NCI-H460 (cell line): ENCODE measurements at places on chromosomes 6 and 20.

- no peak for DNase-seq
Measured at GRCh38 chr6:21111093-21111725, 482.3 kb upstream of the SOX4 start.

DNA sequence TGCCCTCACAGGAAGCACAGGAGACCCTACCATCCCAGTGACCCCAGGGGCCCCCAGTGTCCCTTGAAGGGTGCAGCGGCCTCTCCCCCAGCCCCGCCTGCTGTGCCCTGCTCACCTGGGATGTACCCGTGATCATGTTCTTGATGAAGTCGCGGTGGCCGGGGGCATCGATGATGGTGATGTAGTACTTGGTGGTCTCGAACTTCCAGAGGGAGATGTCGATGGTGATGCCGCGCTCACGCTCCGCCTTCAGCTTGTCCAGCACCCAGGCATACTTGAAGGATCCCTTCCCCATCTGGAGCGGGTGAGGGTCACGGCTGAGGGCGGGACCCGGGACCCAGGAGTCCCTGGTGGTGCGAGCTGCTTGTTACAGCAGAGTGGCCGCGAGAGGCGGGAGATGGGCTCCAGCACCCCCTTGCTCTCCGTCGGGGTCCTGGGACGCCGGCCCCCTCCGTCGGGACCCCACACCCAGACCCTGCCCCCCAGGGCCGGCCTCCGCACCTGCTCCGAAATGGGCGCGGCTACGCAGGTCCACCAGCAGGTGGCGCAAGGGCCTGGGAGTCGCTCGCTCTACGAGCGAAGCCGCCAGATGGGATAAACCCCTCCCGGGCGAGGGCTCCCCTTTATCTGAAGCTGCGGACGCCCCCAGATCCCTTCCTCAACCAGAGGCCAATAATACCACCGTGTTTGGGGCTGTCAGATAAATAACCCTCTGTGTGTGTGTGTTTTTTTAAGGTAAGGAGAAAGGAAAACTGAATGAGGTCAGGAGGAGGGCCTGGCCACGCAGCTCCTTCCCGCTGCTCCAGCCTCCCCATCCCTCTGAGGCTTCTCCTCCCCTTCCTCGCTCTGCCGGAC lies 2.9 kb downstream of the EEF1A2 start:
- peak; percentile 61 for DNase-seq

DNA sequence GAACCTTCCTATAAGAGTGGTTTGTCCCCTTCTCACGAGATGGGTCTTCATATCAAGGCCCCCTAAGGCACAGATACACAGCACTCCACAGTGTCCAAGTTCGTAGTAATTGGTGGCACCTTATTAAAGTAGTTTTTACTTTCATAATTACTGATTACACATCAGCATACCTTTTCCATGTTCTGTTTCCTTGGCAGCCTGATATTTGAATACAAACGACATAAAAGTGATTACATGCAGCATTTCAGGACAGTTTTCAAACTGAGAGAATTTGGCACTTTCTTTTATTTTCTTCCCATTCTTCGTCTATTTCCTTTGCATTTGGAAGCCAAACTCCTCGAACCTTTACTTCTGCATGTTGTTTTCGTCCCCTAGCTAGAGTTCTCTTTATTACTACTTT lies 139.7 kb downstream of the MTHFD1L start:
- DNase-seq = no peak

DNA sequence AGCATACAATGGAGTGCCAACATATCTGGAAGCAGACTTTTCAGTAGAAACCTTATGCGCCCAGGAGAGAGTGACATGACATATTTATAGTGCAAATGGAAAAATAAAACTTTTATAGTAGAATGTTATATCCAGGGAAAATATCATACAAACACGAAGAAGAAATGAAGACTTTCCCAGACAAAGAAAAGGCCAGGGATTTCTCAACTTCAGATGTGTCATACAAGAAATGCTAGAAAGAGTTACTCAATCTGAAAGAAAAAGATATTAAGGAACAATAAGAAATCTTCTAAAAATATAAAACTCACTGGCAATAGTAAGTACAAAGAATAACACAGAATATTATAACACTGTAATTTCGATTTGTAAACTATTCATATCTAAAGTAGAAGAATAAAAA lies 1269.3 kb downstream of the GRIK2 start:
- no peak for DNase-seq

GRCh38 chr20:1467355-1468116 lies 887 bp upstream of the NSFL1C start:
- DNase-seq = no peak

DNA sequence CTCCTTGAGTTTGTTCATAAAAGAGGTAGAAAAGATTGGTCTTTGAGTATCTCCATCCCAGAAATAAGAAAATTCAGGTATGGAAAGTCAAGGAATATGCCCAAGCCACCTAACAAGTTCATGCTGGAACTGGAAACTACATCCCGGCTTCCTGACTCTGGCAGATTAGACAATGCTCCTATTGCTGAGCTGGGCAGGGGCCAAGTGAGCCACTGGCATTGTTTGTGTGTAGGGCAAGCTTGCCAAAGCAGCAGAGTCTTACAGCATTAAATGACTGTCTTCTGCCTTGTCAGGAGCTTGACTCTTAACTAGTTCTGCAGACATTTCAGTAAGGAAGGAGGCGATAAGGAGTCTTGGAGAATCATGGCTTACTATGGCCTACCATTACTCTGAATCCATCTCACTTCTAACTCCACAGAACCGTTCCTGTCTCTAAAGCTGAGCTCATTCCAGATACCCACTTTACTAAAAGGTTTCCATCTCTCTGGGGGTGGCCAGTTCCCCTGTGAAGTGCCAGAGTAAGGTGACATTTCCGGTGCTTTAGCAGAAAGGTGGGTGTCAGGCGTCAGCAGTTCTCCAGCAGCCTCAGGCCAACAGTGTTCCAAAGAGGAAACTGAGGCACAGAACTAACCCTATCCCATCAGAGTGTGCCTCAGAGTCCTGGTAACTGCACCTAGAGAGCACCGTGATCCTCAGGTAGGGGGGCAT lies 30.1 kb downstream of the PRDM1 start:
- no peak for DNase-seq

DNA sequence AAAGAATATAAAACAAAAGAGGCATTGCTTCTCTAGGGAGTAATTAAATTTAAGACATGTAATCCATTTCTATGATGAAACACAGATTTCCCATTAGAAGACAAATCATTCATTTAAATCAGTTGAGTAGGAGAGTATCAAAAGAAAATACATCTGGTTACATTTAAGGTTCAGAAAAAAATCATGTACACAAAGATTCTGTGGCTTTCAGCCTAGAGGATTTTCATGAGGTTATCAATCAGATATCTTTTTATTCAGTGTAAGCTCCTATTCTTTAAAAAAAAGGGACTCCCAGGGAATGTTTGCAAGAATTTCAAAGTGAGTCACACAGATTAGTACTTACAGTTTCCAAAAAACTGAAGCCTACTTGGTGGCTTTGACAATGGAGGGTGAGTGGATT lies 24.9 kb downstream of the COL21A1 start:
- no peak for DNase-seq

DNA sequence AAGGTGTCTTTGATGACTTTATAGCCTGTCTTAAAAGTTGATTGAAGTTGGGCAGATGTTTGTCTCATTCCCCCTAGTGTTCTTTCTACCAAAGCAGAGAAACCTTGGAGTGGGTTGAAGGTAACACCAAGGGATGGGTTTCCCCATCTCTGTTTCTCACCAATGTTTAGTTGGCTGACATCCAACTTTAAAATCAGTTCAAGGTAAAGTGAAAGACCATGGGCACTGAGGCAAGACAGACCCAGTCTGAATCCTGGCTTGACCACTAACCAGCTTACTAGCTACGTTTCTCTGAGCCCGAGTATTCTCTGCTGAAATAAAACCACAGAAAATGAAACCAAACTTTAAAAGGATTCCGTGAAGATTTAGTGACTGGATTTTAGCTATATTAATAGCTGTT lies 258.9 kb downstream of the KIF16B start:
- no peak for DNase-seq

DNA sequence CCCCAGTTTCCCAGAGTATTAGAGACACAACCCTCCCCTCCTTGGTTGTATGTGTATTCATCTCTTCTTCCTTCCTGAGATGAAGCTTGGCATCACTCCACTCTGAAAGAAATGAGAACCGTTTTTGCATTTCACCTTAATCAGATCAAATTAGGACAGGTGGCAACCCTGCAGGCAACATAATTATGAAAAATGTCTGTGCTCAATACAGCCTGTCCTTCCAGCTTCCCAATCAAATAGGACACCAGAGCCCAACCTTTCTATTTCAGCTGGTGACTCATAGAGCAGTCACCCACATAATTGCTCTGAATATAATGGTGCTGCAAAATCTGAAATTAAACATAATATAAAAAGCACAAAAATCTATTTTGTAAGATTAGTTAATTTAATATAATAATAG lies 310.2 kb upstream of the AGPAT4 start:
- no peak for DNase-seq

GRCh38 chr20:10580700-10581099 lies 93.1 kb downstream of the JAG1 start:
- DNase-seq = no peak

GRCh38 chr20:46243707-46244628 lies 64.3 kb downstream of the CDH22 start:
- DNase-seq = no peak

- DNase-seq = no peak
Measured at GRCh38 chr20:37200376-37200775, 21.0 kb upstream of the MROH8 start.

DNA sequence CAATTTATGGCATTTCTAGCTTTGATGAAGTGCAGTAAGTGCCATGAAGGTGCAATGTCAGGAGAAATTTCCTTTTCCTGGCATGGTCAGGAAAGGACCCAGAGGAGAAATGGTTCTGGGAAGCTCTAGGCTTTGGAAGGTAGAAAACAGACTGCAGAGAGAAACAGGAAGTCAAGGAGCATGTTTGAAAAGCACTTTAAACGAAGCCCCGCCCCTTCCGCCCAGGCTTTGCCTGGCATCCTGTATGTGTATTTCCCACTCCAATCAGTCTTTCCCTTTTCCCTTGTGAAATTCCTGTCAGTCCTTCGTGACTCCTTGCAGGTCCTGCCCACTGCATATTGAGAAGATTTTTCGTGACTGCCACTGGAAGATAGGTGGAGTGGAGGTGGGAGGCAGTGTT lies 320.9 kb upstream of the SASH1 start:
- no peak for DNase-seq

- DNase-seq = no peak
Measured at GRCh38 chr6:112475083-112475482, 128.0 kb downstream of the RFPL4B start.

- DNase-seq = no peak
Measured at GRCh38 chr20:14343491-14344065, 6.2 kb upstream of the FLRT3 start.

DNA sequence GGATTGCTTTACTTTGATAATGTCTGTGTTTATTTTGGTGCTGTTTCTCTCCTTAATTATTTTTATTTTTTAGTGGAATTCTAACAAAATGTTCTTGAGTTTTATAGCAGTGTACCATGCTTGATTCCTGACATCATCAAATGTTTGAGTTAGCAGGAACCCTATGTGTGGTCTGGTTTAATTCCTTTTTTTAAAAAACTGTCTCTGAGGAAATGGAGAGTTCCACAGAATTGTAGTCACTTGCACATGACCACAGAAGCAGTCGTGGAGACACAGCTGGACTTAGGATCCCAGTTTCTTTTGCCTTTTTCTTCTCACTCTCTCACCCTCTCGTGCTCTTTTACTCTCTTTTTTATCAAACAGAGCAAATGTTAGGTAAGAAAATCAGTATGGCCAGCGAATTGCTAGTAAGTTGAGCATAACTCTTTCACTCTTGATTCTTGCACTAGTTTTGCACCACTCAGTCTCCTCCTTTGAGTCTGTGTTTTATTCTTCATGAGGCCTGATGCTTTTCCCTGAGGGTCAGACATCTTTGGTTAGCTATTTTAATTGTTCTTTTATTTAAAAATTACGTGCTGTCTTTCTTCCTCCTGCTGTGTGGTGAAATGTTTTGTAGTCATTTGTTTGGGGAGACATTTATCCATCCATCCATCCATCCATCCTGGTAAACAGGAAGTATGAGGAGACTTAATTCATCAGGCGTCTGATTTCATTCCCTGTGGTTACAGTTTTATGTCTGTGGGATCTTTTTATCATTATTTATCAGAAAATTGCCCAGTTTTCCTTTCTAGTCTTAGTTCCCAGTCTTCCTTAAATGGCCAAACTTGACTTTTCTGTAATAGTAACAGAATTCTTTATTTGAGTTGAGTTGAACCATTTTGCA lies 83.0 kb downstream of the SCAF8 start:
- no peak for DNase-seq

DNA sequence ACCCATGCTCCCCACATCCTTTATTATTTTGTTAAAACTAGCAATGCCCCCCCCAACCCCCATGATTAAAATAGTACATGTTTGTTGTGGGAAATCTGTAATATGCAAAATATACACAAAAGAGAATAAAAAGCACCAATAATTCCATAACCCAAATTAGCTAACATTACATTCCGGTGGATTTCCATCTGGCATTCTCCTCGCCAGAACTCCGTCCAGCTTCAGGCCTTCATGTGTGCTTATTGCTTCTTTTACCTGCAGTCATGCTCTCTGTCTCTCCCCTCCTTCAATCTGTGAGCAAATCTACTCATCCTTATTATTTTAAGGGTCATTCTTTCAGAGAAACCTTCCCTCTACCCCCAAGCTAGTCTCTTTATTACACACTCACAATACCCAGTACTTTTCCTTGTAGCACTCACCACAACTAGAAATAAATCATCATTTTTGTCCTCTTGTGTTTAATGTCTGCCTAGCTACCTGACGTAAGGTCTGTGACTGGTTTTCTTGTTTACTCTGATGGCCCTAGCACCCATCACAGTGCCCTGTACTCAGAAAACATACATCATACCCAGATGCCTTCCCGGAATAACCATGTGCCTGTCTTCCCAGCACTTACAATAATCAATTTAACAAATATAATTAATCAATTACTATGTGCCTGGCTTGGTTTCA lies 25.6 kb upstream of the IER3 start:
- DNase-seq = no peak

- DNase-seq = no peak
Measured at GRCh38 chr6:117465691-117466090, 16.8 kb upstream of the DCBLD1 start.

DNA sequence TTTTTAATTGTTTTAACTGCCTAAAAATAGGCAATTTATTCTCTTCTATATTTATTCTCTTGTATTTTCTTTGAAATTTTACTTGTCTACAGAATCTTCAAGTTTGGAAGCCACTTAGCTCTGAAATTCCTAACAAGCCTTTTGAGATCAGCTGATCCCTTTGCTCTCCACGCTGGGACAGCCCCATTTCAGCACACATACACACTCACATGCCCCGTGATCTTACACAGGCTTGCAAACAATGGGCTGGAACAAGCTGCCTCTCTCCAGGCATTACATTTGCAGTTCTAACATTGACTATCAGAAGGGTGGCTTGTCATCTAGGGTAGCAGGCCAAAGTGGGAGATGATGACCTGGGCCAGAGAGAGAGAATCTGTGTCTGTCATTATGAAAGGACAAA lies 62.1 kb upstream of the RAB32 start:
- no peak for DNase-seq

GRCh38 chr20:34315236-34315635 lies 12.1 kb upstream of the AHCY start:
- DNase-seq = no peak

- DNase-seq = no peak
Measured at GRCh38 chr6:151494936-151495320, 1.1 kb downstream of the CCDC170 start.
